ENCODE measurements at places on chromosomes 2 and 18. TPM values are rescaled to one million over a fixed set of nuclear protein-coding genes. Genes with fewer than 3 reads are reported as not detected.

Gene UGT1A3
- total RNA-seq = not detected

Gene NGEF
- total RNA-seq = 2.3 TPM

Gene MALL
- total RNA-seq = 21.7 TPM

Gene CRYGC
- not detected for total RNA-seq

Gene ST8SIA5
- total RNA-seq = 0.42 TPM

Gene LCT
- total RNA-seq = not detected

Gene CYBRD1
- total RNA-seq = 200 TPM

Gene SNED1
- 108 TPM for total RNA-seq

Data from aorta (tissue), 5 donors.